Left renal pelvis (tissue), 4 donors: ENCODE measurements at places on chromosomes 3 and 15. TPM values are rescaled to one million over a fixed set of nuclear protein-coding genes. Genes with fewer than 3 reads are reported as not detected.

The ALPK3 gene
- 16.4 TPM for polyA plus RNA-seq

GRCh38 chr3:70731046-70731445, 418.6 kb upstream of the MDFIC2 start:
- no peak for DNase-seq

DNA sequence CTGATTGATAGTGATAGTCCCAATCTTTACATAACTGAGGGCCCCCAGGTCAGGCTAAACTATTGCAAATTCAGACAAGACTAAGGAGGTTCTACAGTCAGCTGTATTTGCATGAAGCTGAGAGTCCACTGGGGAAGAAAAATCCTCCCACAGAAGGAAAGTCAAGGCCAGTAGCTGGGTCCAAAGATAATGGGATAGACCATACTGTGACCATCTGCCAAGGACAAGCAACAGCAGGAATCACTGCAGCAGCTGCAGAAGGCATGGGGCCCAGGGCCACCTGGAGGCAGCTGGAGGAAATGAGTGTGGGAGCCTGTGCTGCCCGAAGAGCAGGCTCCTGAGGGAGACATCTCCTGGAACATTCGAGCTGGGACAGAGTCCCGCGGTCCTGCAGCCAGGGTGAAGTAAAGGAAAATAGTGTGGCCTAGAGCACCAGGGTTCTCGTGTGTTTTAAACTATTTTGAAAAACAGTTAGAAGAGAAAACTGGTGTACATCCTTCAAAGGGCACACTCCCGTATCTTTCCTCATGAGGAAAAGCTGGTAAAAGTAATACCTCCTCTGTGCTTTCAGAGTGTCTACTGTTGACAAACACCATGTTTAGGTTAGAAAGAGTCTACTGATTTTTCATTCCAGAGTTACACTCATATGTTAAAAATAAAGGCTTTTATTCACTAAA, 13.2 kb upstream of the TMEM212 start:
- DNase-seq = peak; percentile 29

DNA sequence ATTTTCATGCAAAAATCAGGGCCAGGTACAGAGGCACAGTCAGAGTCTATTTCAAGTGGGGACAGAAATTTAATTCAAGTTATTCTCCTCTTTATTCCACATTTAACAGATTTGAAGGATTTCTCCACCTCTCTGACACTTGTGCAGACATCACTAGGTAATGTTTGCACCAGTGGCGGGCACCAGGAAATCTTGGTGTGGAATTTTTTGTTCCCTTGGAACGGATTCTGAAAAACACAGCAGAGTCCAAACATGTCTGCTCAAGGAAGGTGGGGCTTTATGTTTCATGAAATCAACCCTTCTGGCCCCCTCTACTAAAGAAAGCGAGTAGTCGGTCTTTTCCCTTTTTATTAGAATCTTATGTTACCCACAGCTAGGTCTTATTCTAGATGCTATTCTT, 271.2 kb upstream of the MDFIC2 start:
- DNase-seq = no peak

The CCDC39 gene
- polyA plus RNA-seq = 3.5 TPM

DNA sequence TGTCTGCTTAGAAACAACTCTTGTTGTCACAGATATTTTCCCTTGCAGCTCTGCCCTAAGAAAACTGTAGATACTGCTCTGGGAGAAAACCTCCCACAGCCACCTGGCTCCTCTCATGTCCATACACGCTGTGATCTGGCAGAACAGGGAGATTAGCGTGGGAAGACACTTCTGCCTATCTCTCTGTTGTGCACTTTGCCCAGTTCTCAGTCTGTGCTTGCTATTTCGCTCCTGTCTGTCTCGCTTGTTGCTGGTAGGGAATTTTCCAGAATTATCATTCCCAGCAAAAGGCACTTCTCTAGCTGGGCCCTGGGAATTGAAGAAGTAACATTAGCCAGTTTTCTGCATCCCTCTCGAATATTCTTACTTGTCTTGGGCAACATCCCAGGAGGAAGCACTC, 8.1 kb upstream of the GATM start:
- no peak for DNase-seq

- DNase-seq = no peak
These were observed 209.3 kb upstream of the PROK2 start for GRCh38 chr3:71994203-71994602.

DNA sequence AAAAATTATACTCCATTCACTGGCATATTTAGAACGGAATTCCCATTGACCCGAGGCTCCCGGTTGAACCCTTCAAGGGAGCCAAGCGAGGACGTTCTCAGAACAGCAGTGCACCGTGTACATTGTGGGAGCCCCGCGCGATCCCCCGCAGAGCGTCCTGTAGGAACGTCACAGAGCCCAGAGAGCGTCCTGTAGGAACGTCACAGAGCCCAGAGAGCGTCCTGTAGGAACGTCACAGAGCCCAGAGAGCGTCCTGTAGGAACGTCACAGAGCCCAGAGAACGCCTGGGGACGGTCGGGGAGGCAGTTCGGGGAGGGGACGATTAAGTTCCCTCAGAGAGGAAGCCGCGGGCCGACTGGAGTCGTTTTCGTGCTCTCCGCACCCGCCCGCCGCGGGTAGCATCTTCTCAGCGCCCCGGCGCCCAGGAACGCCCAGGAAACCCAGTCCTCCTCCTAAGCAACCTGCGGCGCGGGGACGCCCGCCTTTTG, 506 bp upstream of the ATP1B3 start:
- no peak for DNase-seq
